ENCODE measurements at places on chromosomes 16 and 17.
A peak's percentile ranks its signal among the peaks of the same experiment; 100 is the strongest.

- DNase-seq = peak; percentile 85
Observed at GRCh38 chr16:27330542-27330941, 16.8 kb downstream of the IL4R start.

DNA sequence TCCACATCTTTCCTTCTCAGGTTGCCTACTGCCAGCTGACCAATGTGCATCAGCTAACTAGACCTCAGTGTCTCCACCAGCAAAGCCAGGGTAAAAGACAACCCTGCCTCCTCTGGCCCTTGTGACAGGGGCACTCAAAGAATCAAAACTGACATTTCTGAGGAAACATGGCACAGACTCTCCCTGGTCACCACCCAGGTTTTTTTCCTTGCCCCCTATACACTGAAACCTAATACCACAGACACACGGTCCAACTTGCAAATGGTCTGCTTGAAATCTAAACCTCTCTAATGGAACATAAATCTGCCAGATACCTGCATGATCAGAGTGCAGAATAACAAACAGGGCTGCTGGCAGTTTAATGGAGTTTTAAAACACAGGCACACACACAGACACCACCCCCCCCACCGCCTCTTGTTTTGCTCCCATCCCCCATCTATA is 19.5 kb upstream of the CORO6 start:
- no peak for DNase-seq

- no peak for DNase-seq
Observed at GRCh38 chr16:53829186-53829747, 125.3 kb downstream of the FTO start.

- DNase-seq = no peak
Observed at GRCh38 chr17:42342242-42343008, 45.8 kb downstream of the STAT3 start.

- DNase-seq = no peak
Observed at GRCh38 chr17:20278805-20279204, 188.5 kb downstream of the LGALS9B start.

DNA sequence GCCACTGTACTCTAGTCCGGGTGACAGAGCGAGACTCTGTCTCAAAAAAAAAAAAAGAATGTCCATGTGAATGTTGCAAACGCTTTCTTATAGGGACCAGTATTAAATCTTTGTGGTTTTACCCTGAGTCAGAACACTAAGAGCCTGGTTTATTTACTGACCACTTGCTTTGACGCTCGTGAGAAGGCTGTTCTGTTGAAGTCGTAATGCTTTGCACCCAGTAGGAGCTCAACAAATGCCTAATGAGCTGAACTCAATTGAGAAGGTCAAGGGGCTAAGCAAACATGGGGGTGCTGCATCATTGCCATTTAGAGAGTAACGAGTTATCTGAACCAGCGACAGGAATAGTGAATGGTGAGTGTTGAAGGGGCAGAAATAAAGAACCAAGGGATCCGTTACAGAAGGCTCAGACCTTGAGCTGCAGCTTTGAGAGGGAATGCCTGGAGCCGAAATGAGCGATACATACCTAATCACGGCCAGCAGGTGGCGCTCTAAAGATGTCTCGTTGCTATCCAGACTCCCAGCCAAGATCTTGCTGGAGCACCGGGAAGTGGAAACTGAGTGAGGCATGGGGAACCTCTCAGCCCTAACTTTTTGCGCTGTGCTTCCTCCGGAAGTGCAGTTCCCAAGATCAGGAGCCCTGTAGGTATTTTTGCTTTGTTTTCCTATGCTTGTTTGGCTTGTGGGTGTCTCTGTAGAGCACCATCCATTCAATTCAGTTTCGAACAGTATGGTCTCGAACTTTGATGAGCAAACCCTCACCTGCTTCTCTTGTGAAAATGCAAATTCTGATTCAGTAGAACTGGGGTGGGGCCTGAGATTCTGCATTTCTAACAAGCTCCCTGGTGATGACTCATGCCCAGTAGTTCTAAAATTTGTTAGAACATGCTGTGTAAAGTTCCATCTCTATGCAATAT is 12.6 kb upstream of the RNF222 start:
- DNase-seq = peak; percentile 90

DNA sequence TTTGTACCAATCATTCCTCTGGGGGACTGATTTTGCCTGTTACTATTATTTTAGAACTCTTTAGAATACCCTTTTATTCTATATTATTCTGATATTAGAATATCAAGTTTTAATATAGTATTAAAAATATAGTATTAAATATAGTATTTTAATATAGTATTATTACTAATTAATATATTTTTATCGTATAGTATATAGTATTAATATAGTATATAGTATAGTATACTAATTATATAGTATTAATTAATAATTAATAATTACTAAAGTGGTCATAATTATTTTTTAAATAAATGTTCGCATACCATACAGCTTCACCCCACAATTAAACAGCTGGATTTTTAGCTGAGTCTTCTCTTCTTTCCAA is 73.3 kb downstream of the GNAO1 start:
- DNase-seq = no peak

- DNase-seq = no peak
Observed at GRCh38 chr17:63475491-63476412, 1.1 kb upstream of the ACE start.

DNA sequence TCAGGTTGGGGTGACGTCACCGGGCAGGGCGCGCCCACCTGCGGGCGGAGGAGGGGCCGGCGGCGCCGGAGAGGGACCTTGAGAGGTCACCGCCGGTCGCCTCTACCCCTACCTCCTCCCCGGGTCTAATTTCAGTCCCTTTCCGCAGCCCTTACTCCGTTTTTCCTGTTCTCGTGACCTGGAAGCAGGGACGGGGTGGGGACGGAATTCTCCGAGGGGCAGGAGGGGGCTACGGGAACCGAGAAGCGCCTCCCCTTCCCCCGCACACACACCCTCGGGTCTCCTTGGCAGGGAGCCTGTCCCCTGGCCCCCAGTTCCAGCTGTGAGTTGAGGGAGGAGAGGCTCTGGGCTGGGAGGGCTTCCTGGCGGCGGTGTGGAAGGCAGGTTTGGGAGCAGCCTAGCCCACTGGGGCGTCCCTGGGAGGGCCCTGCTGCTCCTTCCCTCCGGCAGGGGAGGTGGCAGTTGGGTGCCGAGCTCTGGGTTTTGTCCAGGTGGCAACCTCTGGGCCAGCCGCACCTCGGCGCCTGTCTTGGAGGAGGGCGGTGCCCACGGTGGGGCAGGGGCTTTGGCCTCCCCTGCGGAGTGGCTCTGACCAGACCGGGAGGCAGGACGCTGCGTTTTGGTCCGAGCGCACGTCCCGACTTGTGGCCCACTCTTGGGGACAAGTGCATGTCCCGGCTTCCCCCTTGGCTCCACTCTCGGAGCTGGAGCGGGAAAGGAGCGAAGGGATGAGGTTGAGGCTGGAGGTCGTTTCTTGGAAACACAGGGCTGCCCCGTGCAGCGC is 773 bp downstream of the SYNGR3 start:
- no peak for DNase-seq
